ENCODE measurements at places on chromosomes 2 and 18.

DNA sequence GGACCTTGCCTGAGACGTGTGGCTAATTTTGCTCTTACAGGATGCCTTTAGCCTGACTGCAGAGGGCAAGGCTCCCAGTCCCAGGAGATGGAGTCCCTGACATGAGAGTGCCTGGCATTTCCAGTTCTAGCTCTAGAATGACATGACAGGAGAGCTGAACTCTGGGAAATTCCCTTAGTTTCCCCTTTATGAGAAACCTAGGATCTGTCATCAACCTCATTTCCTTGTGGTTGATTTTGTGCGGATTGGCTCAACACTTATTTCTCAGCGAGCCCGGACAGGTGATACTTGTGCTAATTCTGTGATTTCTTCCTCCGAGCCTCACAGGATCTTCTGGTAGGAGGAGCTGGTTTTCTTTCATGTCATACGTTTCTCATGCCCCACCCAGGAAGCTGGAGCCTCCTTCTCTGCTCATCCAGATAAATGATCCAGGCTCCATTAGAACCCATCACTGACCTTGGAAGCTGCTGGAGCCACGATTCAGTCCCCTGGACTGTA lies at the start of gene IL36G:
IL36G (plus strand) TSS at position 448 of the 498 bp plus-strand sequence. CDS start 633 bp downstream, outside the sequence.
- no peak for DNase-seq

DNA sequence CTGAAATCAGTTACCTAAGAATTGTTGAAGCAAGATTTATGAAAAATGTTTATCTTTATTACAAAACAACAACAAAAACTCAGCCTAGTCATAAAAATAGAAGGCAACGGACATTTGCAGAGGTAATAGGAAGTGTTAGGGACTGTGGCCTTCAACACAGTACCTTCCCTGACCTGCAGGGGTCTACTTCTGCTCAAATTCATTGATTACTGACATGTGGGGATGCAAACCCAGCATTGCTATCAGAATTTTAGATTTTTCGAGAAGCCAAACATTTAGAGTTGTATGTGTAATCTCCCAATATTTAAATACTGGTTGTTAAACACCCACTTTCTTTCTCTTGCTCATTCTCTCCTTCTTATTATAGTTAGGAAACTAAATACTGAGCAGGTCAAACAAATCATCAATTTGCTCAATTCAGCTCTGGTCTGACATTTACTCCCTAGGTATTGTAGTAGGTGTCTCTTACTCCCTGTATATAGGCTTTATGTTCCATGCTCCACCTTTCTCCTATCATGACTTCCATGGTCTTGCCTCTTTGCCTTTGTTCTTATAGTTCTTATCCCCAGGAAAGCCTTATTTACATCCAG lies 198.5 kb downstream of the UBE2E3 start:
- DNase-seq = no peak

GRCh38 chr2:192195548-192196418 lies 1.1 kb upstream of the TMEFF2 start:
- DNase-seq = peak; percentile 16

GRCh38 chr2:109339519-109339966 lies 210.5 kb downstream of the SH3RF3 start:
- peak; percentile 91 for DNase-seq

Data from fibroblast of mammary gland (primary cell).